Vagina (tissue), 2 donors: ENCODE measurements at places on chromosomes 12 and 14. TPM values are rescaled to one million over a fixed set of nuclear protein-coding genes. Genes with fewer than 3 reads are reported as not detected.

DNA sequence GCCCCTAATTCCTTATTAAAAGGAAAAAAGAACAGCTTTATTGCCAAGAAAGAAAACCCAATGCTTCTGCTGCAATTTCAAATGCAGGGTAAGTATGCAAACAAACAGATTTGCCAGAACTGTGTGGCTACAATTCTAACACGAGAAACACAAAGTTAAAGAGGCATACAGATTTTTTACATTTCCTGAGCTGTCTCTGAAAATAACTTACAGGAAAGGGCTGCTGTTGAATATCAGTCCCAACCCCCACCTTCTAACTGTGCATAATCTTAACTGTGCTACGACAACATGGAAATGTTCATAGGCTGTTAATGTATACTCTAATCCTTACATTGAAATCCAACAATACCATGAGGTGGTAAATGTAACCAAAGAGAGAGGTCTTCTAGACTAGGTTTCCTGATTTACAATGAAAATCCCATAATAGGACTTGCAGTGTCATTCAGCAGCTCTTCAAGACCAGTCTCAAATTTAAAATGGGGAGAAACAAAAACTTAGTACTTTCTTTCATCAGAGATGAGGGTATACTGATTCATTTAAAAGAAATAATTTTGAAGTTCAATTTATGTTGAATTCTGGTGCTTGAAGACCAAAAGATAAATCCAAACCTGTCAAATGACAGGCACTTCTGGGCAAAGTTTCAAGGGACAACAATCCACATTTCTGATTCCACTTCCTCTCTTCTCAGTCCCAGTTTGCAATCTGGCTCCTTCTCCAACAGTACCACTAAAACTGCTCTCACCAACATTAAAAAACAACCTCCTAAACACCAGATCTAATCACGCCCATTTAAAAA, 14.4 kb downstream of the FGD6 start:
- DNase-seq: peak; percentile 10

The ARHGEF25 gene
- total RNA-seq: 28.7 TPM

DNA sequence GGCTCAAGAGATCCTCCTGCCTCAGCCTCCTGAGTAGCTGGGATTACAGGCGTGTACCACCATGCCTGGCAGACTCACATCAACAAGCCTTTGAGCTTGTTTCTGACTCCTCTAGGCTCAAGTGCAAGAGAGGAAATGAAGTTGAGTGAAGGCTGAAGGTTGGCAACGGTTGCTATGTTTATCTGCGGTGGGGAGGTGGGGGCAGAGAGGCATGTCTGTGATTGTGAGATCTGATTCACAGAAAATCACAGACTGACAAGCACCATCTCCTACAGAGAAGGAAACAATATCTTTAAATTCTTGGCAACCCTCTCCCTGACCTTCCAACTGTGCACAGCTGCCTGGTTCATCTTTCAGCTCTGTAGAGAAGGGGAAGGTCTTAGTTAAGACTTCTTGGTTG, 22.1 kb upstream of the NINJ2 start:
- DNase-seq: no peak

GRCh38 chr12:79217306-79217705, 352.7 kb downstream of the SYT1 start:
- DNase-seq: no peak

The FBXW8 gene
- total RNA-seq: 13.8 TPM

DNA sequence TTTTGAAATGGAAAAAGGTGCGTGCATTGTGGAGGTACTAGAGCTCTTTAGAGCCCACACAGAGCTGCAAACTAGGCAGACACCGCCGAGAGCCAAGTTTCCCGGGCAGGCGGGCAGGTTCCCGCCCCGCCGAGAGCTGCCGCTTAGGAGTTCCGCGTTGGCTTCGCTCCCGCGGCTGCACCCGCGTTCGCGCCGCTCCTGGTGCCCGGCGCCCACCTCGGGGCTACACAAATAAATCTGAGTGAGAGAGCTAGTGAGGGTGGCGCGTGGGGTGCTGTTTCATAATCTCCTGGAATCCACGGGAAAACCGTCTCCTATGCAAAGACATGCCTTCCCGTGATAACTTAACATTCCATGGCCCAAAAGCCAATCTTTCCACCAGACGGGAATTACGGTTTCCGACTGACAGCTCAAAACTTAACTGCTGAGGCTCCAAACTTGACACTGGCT, 645 bp downstream of the KITLG start:
- DNase-seq: no peak

The PKP2 gene
- 16.2 TPM for total RNA-seq
